ENCODE measurements at places on chromosomes 7 and 10.

GRCh38 chr10:122265896-122266295, 5.2 kb upstream of the BTBD16 start:
- no peak for DNase-seq

GRCh38 chr7:47153576-47153975, 428.3 kb downstream of the TNS3 start:
- no peak for DNase-seq

DNA sequence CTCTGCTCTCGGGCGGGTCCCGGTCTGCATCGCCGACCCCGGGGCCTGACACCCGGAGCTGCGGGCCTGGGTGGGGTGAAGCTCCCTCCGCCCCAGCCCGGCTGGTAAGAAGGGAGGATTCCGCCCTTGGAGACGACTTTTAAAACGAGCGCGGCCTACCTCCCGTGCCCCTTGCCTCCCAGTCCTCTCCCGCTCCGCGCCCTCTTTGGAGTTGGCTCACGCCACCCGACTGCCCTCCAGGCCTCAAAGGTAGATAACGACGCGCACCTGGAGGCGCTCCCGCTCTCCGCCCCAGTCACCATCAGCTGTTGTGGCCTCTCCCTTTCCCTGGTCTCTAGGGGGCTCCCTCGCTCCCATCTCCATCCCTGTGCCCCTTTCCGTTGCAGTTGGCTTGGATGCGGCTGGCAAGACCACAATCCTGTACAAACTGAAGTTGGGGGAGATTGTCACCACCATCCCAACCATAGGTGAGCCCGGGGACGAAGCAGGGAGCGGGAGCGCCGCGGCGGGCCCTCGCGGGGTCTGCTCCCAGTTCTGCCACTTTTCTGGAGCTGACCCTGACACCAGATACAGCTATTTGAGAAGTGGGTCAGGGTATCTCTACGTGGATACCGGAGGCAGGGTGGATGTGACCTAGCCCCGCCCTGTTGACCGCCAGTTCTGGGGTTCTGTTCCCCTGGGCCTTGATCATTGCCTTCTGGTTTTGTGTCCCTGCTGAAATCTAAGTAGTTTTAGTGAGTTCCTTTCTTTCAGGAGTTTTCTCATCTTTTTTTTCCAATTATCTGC, 679 bp downstream of the ARF5 start:
- DNase-seq: no peak

GRCh38 chr10:15814565-15814964, 45.7 kb downstream of the MINDY3 start:
- no peak for DNase-seq

Measured in activated naive CD4-positive, alpha-beta T cell (primary cell).